Stimulated activated CD4-positive, alpha-beta T cell treated with anti-CD3 and anti-CD28 coated beads, TNF-alpha, amount 100 ng/mL, for 1 hour (primary cell): ENCODE measurements at places on chromosomes 5 and 9.

DNA sequence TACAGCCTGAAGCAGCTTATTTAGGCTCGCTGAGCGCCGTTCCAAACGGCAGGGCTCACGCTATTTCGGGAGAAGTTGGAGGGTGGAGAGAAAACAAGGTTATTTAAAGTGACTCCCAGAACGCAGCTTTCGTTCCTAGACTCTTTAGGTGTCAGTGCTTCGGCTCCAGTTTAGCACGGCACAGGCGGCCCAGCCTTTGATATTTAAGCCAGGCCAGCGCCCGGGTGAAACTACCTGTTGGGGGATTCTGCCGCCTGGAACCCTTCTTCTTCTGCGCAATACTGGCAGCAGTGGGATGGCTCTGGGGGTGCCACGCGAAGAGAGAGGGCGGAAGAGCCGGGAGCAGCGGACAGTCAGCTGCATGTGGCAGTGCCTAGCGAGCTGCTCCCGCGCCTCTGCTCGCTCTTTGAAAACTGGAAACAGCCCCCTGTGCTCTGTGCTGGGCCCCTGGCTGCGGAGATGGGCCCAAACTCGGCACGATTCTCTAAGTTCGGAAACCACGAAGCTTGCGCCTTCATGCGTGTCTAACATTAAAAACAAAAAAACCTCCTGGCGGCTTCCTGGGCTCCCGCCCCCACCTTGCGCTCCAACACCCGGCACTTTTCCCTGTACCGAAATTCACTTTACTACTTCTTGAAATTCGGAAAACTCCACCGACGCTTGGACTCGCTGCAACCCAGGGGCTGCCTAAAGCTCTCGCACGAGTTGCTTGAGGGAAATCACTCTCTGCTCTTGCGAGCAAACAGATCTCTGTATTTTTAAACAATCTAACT is 34.6 kb upstream of the NFIB start:
- DNase-seq = no peak

DNA sequence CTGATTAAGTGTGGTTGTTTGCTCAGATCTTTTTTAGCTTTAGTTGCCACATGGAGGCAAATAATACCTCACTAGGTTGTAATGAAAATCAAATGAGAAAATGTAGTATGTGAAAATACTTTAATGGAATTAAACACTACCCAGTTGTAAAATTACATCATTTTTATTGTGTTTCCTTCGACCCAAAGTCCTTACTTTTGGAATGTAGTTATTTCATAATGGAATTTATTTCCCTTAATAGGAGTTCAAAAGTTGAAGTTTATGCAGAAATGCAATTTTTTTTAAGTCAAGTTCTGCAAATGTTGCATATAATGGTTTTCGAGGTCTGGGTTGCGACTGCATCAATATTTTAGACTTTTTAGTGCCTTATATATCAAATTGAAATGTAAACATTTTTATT is 31.0 kb downstream of the TNPO1 start:
- no peak for DNase-seq

DNA sequence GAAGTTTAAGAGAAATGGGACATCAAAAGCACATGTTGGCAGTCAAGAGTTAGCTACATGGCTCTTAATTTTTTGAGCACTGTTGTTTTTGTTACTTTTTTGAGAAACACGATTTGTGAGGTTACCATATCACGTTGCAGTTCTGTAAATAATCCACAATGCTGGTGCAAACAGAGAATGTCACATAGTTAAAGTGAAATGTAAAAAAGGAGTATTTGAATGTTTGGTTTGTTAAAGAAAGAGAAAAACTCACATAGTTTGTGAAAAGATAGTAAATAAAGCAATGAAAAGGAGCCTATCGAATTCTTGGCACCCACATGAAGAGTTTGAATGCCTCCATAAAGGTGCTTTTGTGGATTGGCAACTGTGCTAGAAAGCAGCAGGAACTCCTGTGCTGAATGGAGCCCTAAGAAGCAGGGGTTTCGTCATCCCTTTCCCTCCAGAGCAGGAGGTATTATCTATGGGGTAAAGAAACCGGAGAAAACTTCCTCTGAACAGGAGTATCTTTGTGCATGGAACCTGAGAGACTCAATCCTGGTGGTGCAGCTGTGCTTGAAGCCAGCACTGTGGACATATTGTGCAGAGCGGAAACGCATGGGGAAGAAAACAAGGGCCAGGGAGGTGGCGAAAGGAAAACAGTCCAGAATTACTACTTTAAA is 148.5 kb upstream of the OTULINL start:
- DNase-seq = no peak

DNA sequence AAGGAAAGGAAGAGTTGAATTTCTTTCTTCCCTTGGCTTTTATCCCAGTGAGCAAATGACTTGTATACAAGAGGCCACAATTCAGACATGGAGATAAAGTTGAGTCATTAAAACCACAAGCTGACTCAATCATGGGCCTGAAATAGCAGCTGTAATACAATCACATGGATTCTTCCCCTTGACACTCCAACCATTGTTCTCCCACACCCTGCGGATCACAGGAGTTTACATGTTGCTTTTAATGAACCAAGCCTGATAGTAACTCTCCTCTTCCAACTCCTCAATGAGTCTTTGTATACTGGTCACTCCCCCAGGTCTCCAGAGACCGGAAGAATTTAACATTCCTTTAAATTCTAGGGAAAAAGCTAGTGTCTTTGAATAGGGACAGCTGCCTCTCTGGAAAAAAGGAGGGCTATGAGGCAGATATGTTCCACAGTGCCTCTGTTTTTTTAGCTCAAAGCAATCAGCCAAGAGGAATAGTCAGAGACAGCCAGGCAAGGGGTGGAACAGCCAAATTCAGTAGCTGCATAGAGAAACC is 32.4 kb downstream of the PCDHGC5 start:
- DNase-seq = no peak

DNA sequence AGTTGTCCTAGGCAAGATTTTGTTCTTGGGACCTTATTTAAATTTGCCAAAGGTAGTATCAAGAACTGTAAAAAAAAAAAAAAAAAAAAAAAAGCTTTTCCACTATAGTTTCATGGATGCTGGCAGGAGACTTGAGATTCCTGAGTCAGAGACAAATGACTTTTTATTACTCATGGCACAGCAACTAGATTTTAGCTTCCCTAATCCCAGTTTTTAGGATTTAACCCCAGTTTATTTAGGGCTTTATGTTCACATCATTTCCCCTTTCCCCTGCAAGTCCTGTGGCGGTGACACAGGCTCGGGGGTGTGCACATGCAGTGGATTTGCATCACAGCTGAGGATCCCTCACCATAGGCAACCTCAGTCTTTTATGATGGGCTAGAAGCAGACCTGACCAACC is 144.9 kb downstream of the GOLPH3 start:
- DNase-seq = no peak

- DNase-seq = peak; percentile 46
Observed at GRCh38 chr9:137406876-137407589, 15.9 kb downstream of the EXD3 start.

DNA sequence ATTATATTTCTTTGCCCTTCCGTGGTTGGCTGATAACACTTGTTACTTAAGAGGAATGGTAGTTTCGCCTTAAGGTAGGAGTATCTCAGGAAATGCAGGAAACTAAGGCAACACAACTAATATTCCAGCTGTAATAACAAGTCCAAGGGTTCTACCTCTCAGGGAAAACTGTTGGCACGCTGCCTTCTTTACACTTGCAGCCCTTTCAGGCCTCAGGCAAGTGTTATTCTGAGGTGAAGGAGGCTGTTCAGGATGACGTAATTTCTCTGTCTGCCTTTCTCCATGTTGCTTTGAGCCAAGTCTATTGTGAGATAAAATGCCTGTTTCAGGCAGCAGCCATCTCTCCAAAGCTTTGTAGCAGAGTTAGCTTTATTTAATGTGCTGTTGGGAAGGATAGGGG is 38.0 kb downstream of the VCAN start:
- no peak for DNase-seq

GRCh38 chr9:16521868-16522411 is 348.5 kb downstream of the BNC2 start:
- no peak for DNase-seq

GRCh38 chr5:126516852-126517251 is 78.2 kb downstream of the ALDH7A1 start:
- DNase-seq = no peak

DNA sequence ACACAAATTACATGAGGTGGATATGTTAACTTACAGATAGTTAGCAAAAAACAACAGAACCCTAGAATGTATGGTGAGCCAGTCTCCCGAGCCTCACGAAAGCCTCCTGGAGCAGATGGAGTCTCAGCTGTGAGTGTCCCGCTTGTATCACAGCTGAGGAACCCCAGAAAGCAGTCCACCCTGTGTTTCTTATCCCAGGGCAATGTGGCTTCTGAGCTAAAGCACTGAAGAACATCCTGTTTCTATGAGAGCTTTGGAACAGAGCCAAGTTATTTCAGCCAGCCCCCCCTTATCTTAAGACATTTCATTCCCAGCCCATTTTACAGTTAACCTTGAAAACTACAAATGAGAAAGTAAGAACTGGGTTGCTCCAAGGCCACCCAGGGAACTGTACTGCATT is 1220.9 kb upstream of the CDH6 start:
- no peak for DNase-seq

DNA sequence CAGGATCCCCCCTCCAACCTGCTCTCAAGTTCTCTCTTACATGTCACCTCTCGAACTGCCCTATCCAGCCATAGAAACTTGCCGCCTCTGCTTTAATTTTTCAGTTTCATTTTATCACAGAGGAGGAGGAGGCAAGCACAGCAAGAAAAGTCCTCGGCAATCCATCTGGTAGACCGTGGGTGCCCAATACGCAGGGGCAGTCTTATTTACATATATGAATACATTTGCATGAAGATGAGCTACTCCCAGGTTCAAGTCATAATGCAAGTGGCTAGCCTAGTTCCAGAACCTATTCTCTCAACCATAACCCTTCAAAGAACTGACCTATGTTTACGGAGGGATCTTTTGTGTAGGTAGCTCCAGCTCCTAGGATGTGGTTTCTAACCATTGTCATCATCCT is 223.2 kb upstream of the PANK3 start:
- DNase-seq = no peak

- DNase-seq = no peak
Observed at GRCh38 chr5:170633235-170634081, 129.6 kb downstream of the KCNIP1 start.

DNA sequence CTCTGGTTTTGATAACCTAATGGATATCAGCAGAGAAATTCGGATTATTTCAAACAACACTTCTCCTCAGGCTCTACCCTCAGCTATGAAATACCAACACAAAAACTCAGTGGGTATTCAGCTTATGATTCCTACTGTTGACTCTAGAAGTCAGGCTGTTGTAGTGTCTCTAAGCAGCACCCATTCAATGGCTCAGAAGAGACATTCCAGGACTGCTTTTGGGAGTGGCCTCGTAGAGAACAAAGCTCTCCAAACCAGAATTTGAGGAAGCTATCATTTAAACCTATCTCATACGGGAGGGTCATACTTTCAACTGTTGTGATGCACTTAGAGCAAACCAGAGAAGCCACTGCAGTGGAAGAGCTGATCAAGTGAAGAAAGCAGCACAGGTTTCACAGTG is 34.1 kb downstream of the ETF1 start:
- DNase-seq = no peak

DNA sequence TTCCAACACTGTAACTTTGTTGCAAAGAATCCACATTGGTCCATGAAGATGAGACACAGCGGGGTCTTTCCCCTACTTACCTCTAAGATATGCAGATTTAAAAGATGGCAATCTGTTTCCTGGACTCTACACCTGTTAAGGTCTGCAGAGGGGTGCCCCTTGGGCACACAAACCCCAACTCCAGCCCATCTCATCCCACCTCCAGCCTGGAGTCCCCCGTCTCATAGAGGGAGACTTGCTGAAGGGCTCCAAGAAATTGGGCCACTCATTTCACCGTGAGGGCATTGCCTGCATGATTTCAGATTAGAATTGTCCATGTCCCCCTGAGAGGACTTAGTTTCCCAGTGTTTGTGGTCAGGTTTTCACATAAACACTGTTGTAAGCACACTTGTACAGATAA is 365.7 kb downstream of the IRX2 start:
- no peak for DNase-seq

DNA sequence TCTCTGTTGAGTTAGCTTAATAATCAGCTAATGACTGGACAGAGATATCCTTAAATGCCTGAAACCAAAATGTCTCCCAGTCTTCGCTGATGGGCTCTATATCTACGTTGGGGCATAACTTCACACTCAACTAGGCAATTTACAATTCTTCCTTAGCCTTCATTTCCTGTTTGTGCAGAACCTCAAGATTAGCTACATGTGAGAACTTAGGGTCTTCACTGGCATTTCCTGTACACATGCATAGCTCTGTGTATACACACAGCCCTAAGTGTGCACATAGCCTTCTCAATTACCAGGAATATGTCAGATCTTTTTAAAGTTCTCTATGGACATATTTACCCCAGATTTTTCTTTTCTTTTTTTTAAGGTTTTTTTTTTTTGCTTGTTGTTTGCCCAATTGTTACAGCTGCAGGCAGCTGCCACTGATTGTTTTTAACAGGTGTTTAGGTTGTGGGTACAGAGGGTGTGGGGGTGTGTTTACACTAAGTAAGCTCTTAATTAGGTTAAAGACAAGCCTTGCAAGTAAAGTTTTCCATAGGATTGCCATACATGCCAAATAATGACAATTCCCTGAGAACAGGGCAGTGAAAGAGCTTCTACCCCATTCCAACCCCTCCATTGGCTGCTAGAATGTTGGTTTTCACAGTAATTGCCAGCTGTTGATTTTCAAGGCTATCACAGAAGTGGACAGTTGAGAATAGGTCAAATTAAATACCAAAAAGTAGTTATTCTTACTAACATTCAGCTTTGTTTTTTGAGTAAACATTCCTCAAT is 441.0 kb downstream of the TLE4 start:
- DNase-seq = no peak

DNA sequence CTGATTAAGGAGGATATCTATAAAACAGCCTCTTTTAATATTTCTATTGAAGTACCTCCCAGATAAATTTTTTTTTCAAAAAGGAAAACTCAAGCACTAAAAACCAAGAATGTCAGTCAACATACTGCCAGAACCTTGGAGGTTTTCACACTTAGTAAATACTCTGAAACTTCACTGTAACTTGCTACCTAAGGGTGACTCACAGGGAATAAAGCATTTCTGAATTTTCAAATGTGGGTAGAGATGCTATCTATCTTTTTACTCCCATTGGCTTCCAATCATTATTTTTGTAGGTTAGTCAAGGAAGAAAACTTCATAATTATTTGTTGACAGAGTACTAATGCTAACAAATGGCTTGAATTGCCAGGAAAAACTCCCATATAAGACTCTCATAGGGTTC is 46.1 kb downstream of the SLC25A46 start:
- DNase-seq = no peak

GRCh38 chr5:155024015-155024414 is 10.5 kb downstream of the KIF4B start:
- no peak for DNase-seq

DNA sequence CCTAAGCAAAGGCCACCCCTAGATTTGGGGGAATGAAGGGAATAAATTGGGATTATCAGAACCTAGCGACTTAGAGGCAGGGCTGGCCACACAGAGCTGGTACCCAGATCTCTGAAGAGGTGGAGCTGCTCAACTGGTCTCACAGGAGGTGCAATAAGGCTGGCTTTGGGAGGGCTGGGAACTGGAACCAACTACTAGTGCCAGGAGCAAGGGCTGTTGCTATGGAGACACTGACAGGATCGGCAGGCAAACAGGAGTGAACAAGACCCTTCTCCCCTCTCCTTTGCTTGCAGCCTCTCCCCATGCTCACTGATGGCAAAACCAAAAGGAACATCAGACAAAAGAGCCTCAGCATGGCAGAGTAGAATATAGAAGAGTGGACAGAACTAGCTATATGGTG is 17.0 kb upstream of the WHRN start:
- no peak for DNase-seq

GRCh38 chr5:82309091-82309531 is 31.0 kb upstream of the RPS23 start:
- no peak for DNase-seq
